ENCODE measurements at places on chromosomes 4 and X. TPM values are rescaled to one million over a fixed set of nuclear protein-coding genes. Genes with fewer than 3 reads are reported as not detected.

AMER1 gene
- total RNA-seq, result 12.6 TPM

CYLC1 gene
- total RNA-seq, result not detected

COL25A1 gene
- 3.8 TPM for total RNA-seq

VSIG1 gene
- total RNA-seq, result 85.3 TPM

LPAR4 gene
- total RNA-seq, result 1.0 TPM

- H3K36me3 ChIP-seq, result no peaks in the 10 kb centered on the region
- H3K4me3 ChIP-seq, result peak overlapping the region; percentile 49
- H3K27me3 ChIP-seq, result peaks cover 40% of the 10 kb centered on the region
- no peak overlapping the region for H3K27ac ChIP-seq
- H3K4me1 ChIP-seq, result peaks cover 19% of the 10 kb centered on the region
Measured at GRCh38 chrX:39821709-39822095, 276.1 kb downstream of the BCOR start.

DNA sequence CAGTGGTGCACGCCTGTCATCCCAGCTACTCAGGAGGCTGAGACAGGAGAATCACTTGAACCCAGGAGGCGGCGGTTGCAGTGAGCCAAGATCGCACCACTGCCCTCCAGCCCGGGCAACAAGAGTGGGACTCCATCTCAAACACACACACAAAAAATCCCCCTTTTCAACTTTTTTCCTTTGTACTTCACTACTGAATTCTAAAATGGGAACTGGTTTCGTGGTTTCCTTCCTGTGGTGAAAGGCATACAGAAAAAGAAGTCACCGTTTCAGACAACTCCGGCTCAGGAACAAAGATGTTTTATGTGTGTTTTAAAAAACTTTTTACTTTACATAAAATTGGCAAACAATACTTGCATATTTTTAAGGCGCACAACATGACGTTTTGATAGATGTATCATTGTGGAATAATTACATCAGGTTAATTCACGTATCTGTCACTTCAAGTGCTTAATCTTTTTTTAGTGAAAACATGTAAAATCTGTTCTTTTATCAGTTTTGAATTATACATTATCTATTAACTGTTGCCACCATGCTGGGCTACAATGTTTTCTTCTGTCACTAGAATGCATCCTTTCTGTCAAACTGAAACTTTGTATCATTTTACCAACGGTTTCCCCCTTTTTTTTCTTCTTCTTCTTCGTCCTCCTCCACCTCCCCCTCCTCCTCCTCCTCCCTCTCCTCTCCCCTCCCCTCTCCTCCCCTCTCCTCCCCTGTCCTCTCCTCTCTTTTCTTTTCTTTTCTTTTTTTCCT lies 186.0 kb downstream of the CRLF2 start:
- DNase-seq, result no peak
- H3K4me3 ChIP-seq, result no peak overlapping the region
- H3K27me3 ChIP-seq, result peaks cover 8% of the 10 kb centered on the region
- H3K36me3 ChIP-seq, result no peaks in the 10 kb centered on the region
- no peak overlapping the region for H3K27ac ChIP-seq

DNA sequence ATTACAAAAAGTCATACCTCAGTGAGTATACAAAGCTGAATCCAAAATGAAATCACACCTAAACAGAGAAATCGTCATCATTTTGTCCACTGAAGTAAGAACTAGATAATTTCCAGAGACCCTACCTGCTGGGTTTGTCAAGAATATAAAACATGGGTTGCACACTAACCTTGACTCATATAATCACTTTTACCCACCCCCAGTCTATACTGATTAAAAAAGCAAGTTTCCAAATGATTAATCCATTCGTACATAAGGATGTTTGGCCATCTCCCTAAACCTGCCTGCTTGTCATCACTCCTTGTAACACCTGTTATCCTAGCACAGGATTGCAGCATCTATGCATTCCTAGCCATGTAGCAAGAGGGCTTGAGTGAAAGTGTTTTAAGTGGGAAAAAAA lies 4.7 kb downstream of the RAP2C start:
- H3K36me3 ChIP-seq, result peaks cover 24% of the 10 kb centered on the region
- peaks cover 43% of the 10 kb centered on the region for H3K4me1 ChIP-seq
- H3K27me3 ChIP-seq, result no peaks in the 10 kb centered on the region
- peak overlapping the region; percentile 96 for H3K4me3 ChIP-seq

GRCh38 chrX:18793601-18794089 lies 86.2 kb downstream of the PPEF1 start:
- no peak overlapping the region for H3K4me3 ChIP-seq
- no peak for DNase-seq
- peak overlapping the region; percentile 26 for H3K27ac ChIP-seq
- H3K36me3 ChIP-seq, result peaks cover 2% of the 10 kb centered on the region
- H3K4me1 ChIP-seq, result peaks cover 6% of the 10 kb centered on the region

DNA sequence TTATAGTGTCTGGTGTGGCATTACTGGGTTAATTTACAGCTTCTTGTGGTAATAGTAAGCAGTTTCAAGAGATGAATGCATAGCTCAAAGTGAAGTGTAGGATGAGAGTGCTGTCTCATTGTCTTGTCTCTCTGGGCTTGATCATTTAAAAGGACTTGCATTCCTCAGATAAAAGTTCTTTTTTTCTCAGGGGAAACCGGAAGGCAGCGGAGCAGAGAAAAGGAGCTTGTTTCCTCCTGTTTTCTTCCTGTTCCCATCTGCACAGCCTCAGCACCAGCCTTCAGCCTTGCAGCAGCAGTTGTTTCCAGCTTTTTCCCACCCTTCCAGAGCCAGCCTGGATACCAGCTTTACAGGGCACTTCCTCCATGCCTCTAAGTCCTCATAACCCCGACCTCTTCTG lies 61.4 kb upstream of the LGI2 start:
- no peak overlapping the region for H3K4me3 ChIP-seq
- no peaks in the 10 kb centered on the region for H3K4me1 ChIP-seq
- H3K27me3 ChIP-seq, result peaks cover 7% of the 10 kb centered on the region
- peaks cover 1% of the 10 kb centered on the region for H3K36me3 ChIP-seq

DNA sequence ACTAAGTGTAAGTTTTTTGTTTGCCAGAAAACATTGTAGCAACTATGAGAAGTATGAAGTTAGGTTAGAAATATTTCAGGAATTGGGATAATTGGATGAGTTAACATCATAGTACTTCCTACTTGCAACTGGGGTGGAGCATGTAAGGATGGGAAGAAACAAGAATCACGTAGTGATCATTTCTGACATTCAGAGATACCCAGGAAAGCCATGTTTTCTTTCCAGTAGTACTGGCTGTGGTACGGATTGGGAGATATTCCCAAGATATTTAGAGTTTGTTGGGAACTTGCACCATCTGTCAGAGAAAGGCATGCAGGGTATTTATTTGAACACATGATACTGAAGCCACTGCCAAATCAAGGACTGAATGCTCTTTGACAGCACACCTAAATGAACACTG lies 87.6 kb upstream of the SLC4A4 start:
- H3K4me1 ChIP-seq, result peaks cover 33% of the 10 kb centered on the region
- H3K36me3 ChIP-seq, result peaks cover 18% of the 10 kb centered on the region

GRCh38 chr4:138975225-138975624 lies 40.4 kb upstream of the NOCT start:
- DNase-seq, result no peak
- H3K27ac ChIP-seq, result no peak overlapping the region
- H3K4me1 ChIP-seq, result peaks cover 26% of the 10 kb centered on the region
- H3K36me3 ChIP-seq, result no peaks in the 10 kb centered on the region
- H3K27me3 ChIP-seq, result no peaks in the 10 kb centered on the region
- H3K4me3 ChIP-seq, result no peak overlapping the region

GRCh38 chr4:124534131-124534530 lies 178.4 kb downstream of the ANKRD50 start:
- peaks cover 8% of the 10 kb centered on the region for H3K4me1 ChIP-seq
- H3K27ac ChIP-seq, result no peak overlapping the region
- no peaks in the 10 kb centered on the region for H3K36me3 ChIP-seq
- H3K4me3 ChIP-seq, result no peak overlapping the region

DNA sequence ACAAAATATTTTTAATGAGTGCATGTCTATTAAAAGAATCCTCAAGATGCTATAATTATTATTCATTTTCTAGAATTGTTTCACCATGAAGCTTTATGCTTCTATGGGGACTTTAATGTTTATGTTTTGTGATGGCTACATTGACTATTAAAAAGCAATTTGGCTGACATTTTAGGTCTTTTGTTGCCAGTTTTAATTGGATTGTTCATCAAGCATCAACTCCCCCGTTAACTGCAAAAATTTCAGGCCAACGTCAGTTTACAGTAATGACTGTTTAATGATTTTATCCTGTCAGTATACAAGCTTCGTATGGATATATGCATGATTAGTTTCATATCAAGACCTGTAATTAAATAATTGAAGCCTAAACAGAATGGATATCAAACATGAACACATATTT lies 422.8 kb downstream of the SH2D1A start:
- no peak for DNase-seq
- no peak overlapping the region for H3K27ac ChIP-seq
- H3K4me1 ChIP-seq, result peaks cover 17% of the 10 kb centered on the region

DNA sequence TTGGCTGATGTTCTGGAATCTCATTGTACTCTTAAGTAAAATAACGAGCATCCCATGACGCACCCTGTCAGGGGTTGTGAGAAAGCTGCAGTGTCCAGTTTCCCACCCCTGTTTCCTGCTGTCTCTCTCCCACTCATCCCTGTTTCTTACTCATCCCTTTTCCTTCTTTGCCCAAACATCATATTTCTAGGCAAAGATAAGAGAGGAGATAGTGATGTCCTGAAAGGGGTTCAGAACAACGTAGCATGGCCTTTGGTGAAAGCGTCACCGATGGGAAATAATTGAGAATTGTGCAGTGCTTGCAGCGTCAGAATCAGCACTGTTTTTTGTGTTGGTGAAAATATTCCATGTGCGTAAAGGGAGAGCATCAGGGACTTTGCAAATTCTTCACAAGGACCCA lies 23.5 kb upstream of the TMEM165 start:
- no peak overlapping the region for H3K4me3 ChIP-seq
- H3K36me3 ChIP-seq, result no peaks in the 10 kb centered on the region
- DNase-seq, result no peak
- H3K27ac ChIP-seq, result no peak overlapping the region
- H3K4me1 ChIP-seq, result no peaks in the 10 kb centered on the region
- H3K27me3 ChIP-seq, result no peaks in the 10 kb centered on the region
